ENCODE measurements at places on chromosomes 11 and 22.

GRCh38 chr11:47973173-47973572, 7.2 kb upstream of the PTPRJ start:
- no peak for DNase-seq

DNA sequence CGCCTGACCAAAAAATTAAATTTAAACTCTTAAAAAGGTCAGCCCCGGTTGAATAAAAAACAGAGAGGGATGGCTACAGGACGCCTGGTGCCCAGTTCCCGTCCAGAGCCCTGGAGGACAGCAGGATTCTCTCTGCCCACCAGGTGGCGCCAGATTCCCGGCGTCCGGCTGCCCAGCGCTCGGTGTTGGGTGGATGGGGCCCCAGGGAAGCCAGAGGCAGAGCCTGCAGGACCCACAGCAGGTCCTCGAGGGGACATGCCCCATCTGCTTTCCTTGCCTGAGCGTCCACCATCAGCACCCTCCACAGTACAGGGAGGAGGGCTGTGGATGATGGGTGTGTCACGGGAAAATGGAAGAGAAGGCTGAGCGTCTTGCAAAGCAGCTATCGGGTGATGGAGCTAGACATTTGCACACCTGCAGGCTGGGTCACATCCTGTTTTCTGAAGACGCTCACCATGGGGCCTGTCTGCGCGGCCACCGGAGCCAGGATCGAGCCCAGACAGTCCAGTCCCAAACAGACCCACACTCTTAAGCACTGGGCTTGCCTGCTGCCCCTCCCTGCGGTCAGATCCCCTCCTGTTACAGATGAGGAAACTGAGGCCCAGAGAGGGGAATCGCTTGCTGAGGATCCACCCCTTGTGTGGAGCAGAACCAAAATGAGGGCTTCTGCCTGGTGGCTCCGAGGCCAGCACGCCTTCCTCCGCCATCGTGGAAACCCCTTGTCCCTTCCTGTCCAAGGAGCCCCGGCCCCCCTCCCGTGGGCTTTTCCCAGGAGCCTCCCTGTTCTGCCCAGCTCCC, 18.5 kb upstream of the CBX7 start:
- DNase-seq = peak; percentile 89

DNA sequence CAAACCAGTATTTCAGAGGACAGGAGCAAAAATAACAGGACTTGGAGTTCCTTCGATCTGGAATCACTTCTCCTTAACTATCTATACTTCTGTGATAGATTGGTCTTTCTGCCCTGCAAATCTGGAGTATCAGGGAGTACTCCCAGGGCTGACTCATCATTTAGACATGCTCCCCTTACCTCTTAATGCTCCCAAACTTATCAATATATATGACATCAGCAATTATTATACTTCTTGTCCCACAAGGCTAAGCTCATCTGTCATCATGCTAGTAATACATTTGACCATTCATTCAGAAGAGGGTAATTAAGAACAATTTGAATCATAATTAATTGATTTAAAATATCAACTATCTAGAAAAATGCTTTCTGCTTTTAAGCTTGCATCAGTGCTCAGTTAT, 163.8 kb downstream of the SWAP70 start:
- DNase-seq = no peak

- DNase-seq = no peak
Observed at GRCh38 chr11:34585304-34585734, 35.6 kb upstream of the EHF start.

- DNase-seq = no peak
Observed at GRCh38 chr11:64044730-64045393, 9.1 kb downstream of the FLRT1 start.

GRCh38 chr22:17726006-17726927, 48.0 kb downstream of the BID start:
- no peak for DNase-seq

DNA sequence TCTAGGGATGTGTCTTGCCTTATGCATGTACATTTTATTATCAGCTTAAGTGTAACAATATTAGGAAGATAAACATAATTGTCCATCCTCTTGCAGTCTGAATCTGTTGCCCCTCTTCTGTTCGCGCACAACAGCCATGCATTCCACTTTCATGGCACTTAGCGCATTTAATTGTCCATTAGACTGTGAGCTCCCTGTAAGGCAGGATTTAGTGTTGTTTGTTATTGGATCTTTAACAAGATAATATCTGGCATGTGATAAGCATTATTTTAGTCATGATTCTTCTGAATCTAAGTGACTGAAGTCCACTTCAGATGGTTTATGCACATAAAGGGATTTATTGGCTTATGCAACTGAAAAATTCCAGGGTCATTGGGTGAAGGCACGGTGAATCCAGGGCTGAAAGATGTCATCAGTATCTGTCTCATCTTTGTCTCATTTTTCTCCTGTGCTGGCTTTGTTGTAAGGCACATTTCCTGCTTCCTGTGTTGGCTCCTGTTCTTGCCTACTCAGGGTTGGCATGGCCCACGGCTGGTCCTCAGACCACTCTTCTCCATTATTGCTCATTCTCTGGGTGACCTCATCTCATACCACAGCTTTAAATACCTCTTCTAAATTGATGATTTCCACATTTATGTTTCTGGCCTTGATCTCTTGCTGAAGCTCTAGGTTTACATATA, 37.6 kb downstream of the ATXN10 start:
- no peak for DNase-seq

DNA sequence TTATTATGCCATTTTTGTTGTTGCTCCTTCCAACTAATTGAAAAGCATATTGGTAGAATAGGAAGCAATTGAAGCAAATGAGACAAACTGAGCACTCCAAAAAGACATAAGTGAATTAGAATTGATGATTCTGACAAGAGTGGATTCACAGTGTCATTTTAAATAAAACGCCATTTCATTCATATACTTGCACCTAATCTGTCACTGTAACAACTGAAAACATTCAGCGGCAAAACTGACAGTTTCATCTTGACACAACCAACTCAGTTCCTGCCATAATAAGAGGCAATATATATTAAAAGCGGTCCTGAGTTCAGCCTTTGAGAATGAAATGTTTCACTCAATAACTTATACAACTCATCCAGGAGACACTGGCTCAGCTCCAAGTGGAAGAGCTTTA, 306.8 kb downstream of the CNTN5 start:
- DNase-seq = no peak

- DNase-seq = no peak
Observed at GRCh38 chr11:69891421-69892236, 72.4 kb upstream of the FGF3 start.

DNA sequence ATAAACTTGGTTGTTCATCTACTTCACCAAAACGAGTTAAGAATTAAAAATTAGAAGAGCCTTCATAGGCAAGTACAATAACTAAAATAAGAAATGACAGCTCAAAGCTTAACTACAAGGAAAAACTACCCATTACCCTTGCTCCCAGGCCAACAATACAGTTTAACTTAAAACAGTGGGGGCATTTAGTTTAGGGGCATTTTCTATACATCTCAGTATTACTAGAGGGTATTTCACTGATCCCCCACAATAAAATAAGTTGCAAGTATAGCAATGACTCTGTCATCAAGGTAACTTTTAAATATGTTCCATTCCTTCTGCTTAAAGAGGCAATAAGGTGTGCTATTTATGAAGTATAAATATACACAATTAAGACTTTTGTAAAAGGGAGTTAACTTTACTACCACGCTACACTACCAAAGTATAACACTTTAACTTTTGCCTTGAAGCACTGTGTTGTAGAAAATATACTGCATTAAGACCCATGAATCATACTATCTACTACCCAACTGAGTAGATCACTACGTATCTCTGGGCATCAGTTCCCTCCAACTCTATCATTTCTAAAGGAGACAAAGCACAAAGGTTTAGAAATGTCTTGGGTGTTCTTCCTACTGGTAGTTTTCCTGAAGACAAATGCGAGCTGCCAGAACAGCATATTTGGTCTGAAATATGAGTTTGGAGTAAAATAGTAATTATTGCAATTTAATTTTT, 29.8 kb downstream of the CHORDC1 start:
- DNase-seq = no peak

DNA sequence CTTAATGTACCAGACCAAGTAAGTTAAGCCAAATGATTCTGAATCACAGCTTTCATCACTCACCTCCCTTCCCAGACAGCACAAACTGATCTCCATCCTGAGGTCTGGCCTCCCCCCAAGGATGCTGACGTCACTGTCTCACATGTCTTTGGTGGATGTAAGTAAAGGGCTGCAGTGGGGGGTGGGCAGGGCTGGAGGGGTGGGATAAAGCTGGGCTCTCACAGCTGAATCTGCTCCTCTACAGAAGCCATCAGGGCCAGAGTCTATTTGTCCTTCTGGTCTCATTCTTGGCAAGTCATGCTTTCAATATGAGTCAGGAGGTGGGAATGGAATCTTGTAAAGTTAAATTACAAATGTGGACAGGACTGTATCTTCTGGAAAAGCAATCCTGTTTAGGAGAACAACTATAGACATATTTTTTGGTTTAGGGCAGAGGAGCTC, 32.7 kb downstream of the P4HA3 start:
- DNase-seq = peak; percentile 58

DNA sequence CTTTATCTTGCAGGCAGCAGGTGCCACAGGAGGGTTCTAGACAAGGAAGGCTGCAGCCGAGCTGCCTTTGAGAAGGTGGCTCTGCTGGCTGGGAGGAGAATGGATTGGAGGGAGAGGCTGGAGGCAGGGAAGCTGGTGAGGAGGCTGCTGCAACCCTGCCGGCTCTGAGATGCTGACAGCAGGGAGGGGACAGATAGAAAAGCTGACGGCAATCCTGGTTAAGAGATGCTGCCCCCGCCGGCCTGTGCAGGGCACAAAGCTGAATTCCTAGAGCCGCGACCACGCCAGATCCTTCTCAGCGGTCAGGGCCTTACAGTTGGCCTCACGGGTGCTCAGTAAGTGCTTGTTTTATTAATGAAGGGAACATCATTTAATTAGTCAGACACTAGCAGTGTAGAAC, 105.4 kb downstream of the CACNA1I start:
- DNase-seq = no peak

DNA sequence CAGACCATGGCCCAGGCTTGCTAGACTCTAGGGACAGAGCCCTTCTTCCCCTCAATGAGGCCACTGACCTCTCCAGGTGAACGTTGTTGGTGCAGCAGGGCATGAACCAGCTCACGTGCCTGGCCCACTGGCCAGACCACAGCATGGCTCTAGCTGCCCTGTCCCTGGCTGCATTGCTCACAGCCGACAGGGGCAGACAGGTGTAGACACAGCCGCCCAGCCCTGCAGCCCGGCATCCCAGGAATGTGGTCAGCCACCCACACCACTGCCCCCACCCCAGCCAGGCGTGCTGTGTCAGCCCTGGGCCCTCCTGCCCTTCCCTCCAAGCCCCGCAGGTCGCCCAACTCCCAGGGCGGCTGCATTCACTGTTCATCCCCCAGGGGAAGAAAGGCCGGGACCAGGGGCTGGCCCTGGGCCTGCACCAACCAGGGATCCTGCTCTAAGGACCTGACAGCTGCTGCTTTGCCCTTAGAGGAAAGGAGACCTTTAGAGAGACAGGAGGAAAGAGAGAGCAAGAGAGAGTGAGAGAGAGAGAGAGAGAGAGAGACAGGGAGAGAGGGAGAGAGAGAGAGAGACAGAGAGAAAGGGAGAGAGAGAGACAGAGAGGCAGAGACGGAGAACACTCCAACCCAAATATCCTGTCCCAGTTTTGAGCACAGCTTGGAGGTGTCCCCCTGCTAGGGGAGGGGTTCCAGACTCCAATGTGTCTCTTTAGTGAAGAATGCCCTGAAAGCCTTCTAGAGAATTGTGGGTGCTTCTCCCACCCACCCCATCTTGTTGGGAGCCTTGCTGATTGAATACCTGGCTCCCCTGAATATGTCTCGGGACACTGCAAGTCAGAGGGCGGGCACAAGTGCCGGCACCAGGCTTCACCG, 44.2 kb upstream of the LINC01488 start:
- peak; percentile 81 for DNase-seq

- peak; percentile 55 for DNase-seq
Observed at GRCh38 chr11:8070417-8071115, 10.4 kb upstream of the TUB start.

DNA sequence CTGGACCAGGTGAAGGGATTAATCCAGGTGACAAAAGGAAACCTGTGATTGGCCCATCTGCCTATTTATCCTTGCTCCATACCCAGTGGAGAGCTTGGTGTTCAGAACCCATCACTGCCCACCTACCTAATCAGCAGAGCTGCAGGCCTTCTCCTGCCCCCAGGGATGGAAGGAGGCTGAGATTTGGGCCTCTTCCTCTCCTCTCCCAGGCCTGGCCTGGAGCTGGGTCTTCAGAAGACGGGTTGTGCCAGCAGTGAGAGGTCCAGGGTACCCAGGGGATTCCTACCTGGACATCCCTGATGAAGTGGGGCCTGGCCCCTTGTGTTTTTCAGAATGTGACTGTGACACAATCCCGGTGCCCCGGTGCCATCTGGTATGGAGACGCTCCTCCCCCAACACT, 80.3 kb upstream of the MYOD1 start:
- no peak for DNase-seq

DNA sequence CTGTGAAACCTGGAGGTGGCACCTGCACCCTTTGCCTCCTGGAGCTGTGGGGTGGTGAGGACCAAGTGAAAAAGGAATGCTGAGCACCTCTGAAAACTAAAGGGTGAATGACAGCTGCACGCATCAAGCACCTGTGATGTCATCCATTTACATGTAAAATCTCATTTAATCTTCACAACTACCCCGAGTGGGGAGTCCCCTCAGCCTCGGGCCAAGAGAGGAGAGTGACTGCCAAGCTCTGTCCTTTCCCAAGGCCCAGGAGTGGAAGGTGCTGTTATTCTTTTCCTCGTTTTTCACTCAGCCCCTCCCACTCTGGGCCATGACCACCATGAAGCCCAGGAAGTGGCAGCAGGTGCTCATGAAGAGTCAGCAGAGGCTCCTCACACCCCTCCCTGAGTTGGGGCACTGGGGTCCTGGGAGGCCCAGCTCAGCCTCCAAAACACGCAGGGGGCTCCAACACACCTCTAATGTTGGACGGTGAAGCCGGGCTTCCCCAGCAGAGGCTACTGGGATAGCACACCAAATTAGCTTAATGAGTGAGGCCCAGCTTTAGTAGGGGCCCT, 35.7 kb downstream of the NECTIN1 start:
- DNase-seq = no peak

DNA sequence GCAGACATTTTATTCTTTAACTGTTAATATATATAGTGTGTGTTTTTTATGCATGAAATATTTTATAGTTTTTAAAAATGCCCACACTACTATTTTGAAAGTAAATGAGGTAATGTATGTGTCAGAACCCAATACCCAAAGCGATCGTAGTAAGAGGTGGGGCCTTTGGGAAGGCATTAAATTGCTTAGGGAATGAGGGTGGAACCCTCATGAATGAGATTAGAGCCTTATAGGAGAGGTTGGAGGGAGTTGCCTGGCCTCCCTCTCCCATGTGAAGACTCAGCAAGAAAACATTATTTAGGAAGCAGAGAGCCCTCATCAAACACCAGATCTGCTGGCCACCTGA, 11.1 kb downstream of the KLHL35 start:
- no peak for DNase-seq

Data from hepatocyte (in vitro differentiated cells).